Stimulated activated CD8-positive, alpha-beta memory T cell treated with anti-CD3 and anti-CD28 coated beads, Interleukin-15, amount 100 ng/mL, for 48 hours (primary cell): ENCODE measurements at places on chromosomes 2 and 18.

DNA sequence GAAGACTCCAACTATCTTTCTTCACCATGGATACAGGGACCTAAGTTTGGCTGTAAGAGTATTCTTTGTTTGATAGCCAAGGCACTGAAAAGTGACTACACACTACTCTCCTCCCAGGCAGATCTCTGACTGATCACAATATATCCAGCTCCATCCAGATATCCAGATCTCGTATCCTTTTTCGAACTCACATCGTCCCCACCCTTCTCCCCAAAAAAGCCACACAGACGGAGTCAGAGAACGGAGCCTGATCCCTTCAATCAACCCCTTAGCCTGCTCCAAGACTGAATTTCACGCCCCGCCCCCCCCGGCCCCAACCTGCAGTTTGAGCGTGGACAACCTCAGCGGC lies 533 bp downstream of the DHX57 start:
- DNase-seq = no peak

DNA sequence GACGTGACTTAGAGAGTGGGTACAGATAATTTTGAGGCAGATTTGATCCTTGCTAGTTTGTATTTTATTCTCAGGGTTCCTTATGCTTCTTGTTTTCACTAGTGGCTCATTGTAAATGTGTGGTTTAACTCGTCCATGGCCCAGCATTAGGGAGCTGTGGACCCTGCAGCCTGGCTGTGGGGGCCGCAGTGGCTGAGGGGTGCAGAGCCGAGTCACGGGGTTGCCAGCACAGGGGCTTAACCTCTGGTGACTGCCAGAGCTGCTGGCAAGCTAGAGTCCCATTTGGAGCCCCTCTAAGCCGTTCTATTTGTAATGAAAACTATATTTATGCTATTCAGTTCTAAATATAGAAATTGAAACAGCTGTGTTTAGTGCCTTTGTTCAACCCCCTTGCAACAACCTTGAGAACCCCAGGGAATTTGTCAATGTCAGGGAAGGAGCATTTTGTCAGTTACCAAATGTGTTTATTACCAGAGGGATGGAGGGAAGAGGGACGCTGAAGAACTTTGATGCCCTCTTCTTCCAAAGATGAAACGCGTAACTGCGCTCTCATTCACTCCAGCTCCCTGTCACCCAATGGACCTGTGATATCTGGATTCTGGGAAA lies 269.9 kb downstream of the MYT1L start:
- DNase-seq = no peak

- no peak for DNase-seq
Measured at GRCh38 chr18:28778706-28779105, 601.8 kb upstream of the CDH2 start.

- DNase-seq = no peak
Measured at GRCh38 chr2:18831916-18832510, 242.6 kb upstream of the NT5C1B start.

GRCh38 chr2:207239754-207240494 lies 74.2 kb upstream of the KLF7 start:
- no peak for DNase-seq

DNA sequence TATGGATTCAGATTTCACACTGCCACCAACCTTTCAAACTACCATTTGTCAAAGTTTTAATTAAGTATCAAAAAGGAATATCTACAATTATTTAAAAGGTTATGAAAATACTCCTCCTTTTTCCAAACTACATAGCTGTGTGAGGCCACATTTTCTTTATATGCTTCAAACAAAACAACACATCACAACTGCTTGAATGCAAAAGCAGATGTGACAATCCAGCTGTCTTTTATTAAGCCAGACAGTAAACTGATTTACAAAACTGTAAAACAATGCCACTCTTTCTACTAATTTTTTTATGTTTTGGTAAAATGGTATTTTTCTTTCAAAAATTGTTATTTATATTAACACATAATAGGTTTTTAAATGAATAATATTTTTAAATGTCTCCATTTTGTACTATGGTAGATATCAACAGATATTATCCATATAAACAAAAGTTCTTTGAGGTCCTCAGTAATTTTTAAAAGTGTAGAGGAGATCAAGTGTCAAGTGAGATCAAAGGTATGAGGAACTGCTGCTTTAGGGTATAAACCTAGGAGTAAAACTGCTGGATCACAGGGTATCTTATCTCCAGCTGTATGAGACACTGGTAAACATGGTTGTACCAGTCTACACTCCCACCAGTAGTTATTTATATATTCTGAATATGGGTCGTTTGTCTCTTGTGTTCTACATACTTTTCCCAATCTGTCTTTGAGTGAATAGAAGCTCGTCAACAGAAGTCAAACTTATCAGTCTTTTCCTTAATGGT lies 68.8 kb upstream of the SERTAD2 start:
- no peak for DNase-seq

GRCh38 chr18:14930076-14930475 lies 182.1 kb downstream of the ANKRD30B start:
- DNase-seq = no peak

- no peak for DNase-seq
Measured at GRCh38 chr2:81598453-81598852, 1293.9 kb upstream of the LRRTM1 start.

DNA sequence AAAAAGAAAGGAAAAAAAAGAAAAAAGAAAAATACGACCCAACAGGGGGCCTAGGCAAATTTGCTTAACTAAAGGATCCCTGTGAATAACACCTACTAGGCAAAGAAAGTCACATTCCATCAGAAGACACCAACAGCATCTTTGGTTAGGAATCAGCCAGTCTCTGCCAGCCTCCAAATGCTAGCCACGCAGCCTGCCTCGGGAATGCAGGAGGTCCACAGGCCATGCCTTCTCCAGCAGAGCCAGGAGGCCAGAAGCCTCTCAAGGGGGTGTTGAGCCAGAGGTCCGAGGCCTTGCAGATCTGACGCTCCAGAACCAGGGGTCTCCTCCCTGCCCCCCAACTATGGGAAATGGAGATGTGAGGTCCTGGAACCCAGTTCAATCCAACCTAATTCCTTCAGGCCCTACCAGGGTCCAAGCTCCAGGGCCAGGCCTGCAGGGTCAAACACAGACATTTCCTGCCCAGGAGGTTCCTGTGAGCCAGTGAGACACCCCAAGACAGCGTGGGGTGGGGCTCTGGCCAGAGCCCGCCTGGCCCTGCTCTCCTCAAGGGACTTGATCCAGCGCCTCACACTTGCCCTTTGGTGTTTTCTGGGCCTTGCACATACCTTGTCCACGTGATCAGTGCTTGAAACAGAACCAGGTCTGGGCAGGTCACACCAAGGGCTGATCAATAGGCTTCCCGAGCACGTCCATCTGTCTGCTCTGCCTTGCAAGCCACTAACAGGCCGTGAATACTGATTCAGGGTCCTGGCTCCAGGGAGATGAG lies 289.6 kb upstream of the ID2 start:
- DNase-seq = no peak

DNA sequence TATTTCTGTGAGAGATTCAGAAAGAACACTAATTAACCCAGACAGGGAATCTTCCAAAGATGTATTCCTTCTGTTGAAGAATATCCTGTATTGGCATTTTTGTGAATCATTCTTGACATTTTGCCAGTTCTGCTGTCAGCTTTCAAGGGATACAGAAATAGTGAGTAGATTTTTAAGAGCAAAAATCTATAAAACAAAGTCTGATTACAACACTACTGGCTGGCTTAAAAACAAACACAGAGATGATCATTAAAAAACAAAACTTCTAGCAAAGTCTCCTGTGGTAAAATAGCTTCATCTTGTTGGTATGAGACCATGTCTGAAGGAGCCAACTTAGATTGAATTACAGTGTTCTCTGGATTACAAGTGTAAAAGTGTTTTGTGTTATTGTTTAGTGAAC lies 866.3 kb upstream of the KLHL29 start:
- DNase-seq = no peak

GRCh38 chr18:62498616-62499262 lies 24.1 kb upstream of the ZCCHC2 start:
- DNase-seq = no peak

- DNase-seq = no peak
Measured at GRCh38 chr2:229425598-229425997, 154.5 kb upstream of the PID1 start.

DNA sequence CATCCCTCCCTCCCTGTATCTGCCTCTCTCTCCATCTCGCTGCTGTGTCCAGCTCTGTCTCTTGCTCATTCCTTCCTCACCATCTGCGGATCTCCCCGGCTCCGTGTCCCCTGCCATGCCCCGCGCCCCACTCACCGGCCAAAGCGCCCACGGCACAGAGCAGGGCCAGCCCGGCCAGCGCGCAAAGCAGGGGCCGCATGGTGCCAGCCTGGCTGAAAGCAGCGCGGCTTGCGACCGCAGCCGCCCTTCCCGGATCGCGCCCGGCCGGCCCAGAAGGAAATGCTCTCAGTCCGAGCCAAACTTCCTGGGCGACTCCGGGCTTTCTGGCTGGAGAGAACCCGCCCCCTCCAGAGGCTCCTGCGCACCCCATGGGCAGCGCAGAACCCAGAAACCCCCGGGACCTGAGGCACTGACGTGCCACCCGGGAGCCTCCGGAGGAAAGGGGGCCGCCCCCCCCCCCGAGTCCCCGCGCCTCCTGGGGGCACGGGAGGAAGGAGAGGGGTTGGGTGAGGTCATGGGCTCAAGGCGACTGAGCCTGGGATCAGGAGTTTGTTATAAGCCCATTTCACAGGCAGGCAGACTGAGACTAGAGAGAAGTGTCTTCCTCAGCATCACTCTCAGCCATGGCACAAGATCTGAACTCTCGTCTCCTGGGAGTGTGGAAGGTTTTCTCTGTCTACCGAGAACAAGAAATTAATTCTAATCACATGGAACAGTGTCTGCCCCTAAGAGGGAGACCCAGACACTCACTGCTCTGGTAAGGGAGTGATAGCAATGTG lies 45.2 kb upstream of the RAB6C start:
- DNase-seq = no peak

- DNase-seq = no peak
Measured at GRCh38 chr2:43715300-43716098, 39.3 kb upstream of the C1GALT1C1L start.
